ENCODE measurements at places on chromosomes 6 and 20. TPM values are rescaled to one million over a fixed set of nuclear protein-coding genes. Genes with fewer than 3 reads are reported as not detected.

DNA sequence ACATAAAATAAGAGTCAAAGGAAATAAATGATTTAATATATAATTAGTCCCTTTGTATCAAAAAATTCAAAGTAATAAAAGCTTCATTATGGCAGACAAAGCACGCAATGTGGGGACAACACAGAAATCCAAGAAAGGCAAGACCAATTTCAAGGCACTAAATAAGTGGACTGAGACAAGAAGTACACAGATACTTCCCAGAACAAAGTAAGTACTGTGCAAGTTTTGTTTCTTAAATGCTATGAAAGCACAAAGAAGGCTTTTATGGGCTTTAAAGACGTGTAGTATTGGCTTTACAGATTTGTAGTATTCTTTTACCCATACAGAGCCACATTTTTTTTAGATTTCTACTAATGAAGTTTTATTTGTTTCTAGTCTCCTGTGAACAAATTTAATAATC is 174.6 kb downstream of the TRDN start:
- no peak overlapping the region for H3K4me3 ChIP-seq
- H3K36me3 ChIP-seq = no peaks in the 10 kb centered on the region
- no peak for DNase-seq
- no peaks in the 10 kb centered on the region for H3K4me1 ChIP-seq

GRCh38 chr20:18224968-18225568 is 63.3 kb upstream of the ZNF133 start:
- no peak for DNase-seq
- H3K36me3 ChIP-seq = no peaks in the 10 kb centered on the region
- H3K4me3 ChIP-seq = no peak overlapping the region
- H3K27me3 ChIP-seq = peaks cover 8% of the 10 kb centered on the region

GRCh38 chr6:170305805-170306323 is 694 bp upstream of the FAM120B start:
- H3K27me3 ChIP-seq = no peaks in the 10 kb centered on the region
- H3K4me3 ChIP-seq = peak overlapping the region; percentile 70
- H3K4me1 ChIP-seq = peaks cover 22% of the 10 kb centered on the region

GRCh38 chr6:8391934-8392333 is 43.4 kb downstream of the SLC35B3 start:
- no peak overlapping the region for H3K4me3 ChIP-seq
- H3K36me3 ChIP-seq = no peaks in the 10 kb centered on the region
- H3K27ac ChIP-seq = no peak overlapping the region
- DNase-seq = no peak

Gene GHRH
- not detected for polyA plus RNA-seq

GRCh38 chr6:142223938-142224337 is 76.9 kb downstream of the VTA1 start:
- no peak overlapping the region for H3K4me3 ChIP-seq
- H3K36me3 ChIP-seq = peaks cover 6% of the 10 kb centered on the region
- H3K4me1 ChIP-seq = no peaks in the 10 kb centered on the region
- H3K27me3 ChIP-seq = no peaks in the 10 kb centered on the region

DNA sequence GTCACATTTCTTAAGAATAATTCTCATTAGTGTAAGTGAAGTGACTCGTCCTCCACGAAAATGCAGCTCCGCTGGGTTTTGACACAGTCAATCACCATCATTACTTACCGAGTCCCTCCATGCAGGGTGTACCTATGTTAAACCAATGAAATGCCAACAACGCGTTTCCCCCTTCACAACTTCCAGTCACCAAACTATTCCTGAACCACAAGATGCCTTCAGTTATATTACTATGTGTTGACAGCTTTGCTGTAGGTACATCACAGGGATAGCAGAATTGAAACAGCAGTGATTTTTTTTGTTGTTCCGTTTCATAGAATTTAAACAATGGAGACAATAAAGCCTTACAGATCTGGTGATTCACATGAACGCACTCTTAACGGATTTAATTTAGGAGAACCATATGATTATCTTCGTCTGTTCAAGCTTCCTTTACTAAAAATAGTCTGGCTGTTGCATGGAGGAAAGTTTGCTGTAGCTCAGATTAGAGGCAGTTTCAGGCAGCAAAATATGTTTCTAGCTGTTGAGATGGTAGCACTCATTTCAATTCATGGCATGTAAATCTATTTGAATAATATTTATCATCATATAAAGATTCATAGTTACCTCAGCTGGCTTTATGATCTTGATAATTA is 652.8 kb downstream of the PRKN start:
- H3K4me1 ChIP-seq = no peaks in the 10 kb centered on the region
- H3K36me3 ChIP-seq = no peaks in the 10 kb centered on the region
- no peaks in the 10 kb centered on the region for H3K27me3 ChIP-seq

- H3K27me3 ChIP-seq = peaks cover 33% of the 10 kb centered on the region
- no peaks in the 10 kb centered on the region for H3K4me1 ChIP-seq
- H3K36me3 ChIP-seq = no peaks in the 10 kb centered on the region
- H3K4me3 ChIP-seq = no peak overlapping the region
- no peak for DNase-seq
Measured at GRCh38 chr20:44433751-44434538, 41.7 kb upstream of the TTPAL start.

GRCh38 chr20:59235226-59235625 is 65.2 kb upstream of the EDN3 start:
- H3K4me3 ChIP-seq = no peak overlapping the region
- H3K4me1 ChIP-seq = no peaks in the 10 kb centered on the region
- no peak overlapping the region for H3K27ac ChIP-seq

Gene OR5V1
- not detected for polyA plus RNA-seq

DNA sequence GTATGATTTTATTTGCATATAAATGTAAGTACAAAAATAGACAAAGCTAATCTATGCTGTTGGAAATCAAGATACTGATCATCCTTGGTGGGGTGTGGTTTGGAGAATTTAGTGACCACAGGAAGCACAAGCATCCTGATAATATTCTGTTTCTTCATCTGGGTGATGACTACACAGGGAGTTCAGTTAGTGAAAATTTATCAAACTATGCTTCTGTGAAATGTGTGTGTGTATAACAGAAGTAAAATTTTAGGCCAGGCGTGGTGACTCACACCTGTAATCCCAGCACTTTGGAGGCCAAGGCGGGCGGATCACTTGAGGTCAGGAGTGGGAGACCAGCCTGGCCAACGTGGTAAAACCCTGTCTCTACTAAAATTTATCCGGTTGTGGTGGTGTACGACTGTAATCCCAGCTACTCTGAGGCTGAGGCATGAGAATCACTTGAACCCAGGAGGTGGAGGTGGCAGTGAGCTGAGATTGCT is 20.6 kb downstream of the ENPP3 start:
- no peak overlapping the region for H3K4me3 ChIP-seq
- H3K36me3 ChIP-seq = peaks cover 37% of the 10 kb centered on the region
- H3K4me1 ChIP-seq = peaks cover 30% of the 10 kb centered on the region
- peak overlapping the region; percentile 9 for H3K27ac ChIP-seq

GRCh38 chr6:119035459-119035858 is 43.0 kb downstream of the FAM184A start:
- H3K27ac ChIP-seq = no peak overlapping the region
- no peaks in the 10 kb centered on the region for H3K4me1 ChIP-seq
- peak; percentile 63 for DNase-seq
- H3K27me3 ChIP-seq = no peaks in the 10 kb centered on the region
- H3K4me3 ChIP-seq = no peak overlapping the region

- peaks cover 8% of the 10 kb centered on the region for H3K27me3 ChIP-seq
- H3K27ac ChIP-seq = no peak overlapping the region
- no peak overlapping the region for H3K4me3 ChIP-seq
- peak; percentile 11 for DNase-seq
- no peaks in the 10 kb centered on the region for H3K36me3 ChIP-seq
Measured at GRCh38 chr6:109799664-109800063, 108.6 kb downstream of the FIG4 start.

Gene DEFB132
- polyA plus RNA-seq = not detected

Gene TRAM2
- 10.3 TPM for polyA plus RNA-seq

- H3K4me3 ChIP-seq = no peak overlapping the region
- H3K4me1 ChIP-seq = no peaks in the 10 kb centered on the region
- H3K27ac ChIP-seq = no peak overlapping the region
Measured at GRCh38 chr6:25027221-25027916, 91.6 kb upstream of the RIPOR2 start.

- H3K27me3 ChIP-seq = peaks cover 3% of the 10 kb centered on the region
- no peak for DNase-seq
- no peak overlapping the region for H3K4me3 ChIP-seq
- no peak overlapping the region for H3K27ac ChIP-seq
Measured at GRCh38 chr6:21764989-21765388, 171.4 kb downstream of the SOX4 start.

GRCh38 chr6:149864578-149865535 is 698 bp upstream of the LRP11 start:
- DNase-seq = peak; percentile 68
- H3K36me3 ChIP-seq = no peaks in the 10 kb centered on the region
- H3K4me3 ChIP-seq = peak overlapping the region; percentile 59
- H3K4me1 ChIP-seq = peaks cover 54% of the 10 kb centered on the region
- H3K27me3 ChIP-seq = no peaks in the 10 kb centered on the region
- no peak overlapping the region for H3K27ac ChIP-seq

GRCh38 chr6:23013776-23014175 is 444.4 kb downstream of the HDGFL1 start:
- DNase-seq = no peak
- no peaks in the 10 kb centered on the region for H3K36me3 ChIP-seq
- no peaks in the 10 kb centered on the region for H3K4me1 ChIP-seq
- no peak overlapping the region for H3K27ac ChIP-seq
- no peak overlapping the region for H3K4me3 ChIP-seq

DNA sequence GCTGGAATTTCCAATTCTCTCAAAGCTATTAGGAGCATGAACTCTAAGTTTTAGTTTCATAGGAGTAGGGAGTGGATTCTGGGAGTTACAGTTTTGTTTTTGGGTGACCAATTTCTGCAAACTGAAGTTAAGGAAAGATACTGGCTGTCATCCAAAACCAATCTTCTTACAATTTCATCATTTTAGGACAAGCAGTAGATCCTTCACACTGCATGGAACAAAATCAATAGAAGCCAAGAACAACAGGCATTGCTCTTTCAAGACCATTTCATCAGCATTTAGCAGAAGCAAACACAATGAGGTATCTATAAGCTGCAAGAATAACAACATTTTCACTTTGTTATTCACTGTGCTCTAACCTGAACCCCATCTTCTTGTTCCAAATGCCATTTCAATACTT is 173.0 kb downstream of the GMDS start:
- no peaks in the 10 kb centered on the region for H3K4me1 ChIP-seq
- H3K4me3 ChIP-seq = no peak overlapping the region
- no peaks in the 10 kb centered on the region for H3K36me3 ChIP-seq
- no peak overlapping the region for H3K27ac ChIP-seq
- H3K27me3 ChIP-seq = no peaks in the 10 kb centered on the region

DNA sequence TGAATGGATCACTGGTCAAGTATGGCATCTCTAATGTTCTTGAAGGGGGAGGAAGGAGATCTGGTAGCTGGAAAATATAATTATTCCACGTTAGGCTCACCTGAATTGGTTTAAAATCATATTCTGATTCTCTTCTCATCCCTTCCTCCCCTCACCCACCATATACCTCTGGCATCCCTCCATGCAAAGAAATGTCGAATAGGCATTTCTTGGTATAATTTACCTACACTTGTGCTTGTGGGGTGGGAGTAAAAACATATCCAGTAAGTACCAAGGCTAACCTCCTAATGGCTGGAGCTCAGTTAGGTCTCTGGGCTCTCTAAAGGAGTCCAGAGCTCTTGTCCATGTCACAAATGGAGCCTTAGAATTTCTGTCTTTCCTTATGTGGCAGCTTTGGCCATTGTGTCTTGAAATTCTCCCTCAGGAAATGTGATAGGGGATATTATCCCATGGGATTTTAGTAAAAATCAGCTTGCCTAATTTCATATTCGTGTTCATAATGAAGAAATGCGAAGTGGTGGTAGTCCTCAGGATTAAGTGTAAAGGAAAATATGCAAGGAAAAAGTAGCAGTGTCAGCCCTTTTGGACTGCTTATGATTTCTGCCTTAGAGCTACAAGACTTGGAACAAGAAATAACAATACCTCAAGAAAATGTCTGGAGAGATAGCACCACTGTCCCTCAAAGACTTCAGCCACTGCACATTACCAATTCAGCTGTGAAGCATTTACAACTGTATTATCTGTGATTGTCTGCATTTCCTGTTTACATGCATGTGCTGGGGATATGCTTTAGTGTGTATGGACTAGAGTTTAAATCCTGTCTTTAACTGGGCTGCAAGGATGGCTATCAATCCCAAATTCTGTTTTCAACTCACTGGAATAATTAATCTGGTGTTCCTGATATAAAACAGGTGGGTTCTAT is 12.3 kb downstream of the TAF11 start:
- peak overlapping the region; percentile 5 for H3K27ac ChIP-seq
- H3K4me1 ChIP-seq = no peaks in the 10 kb centered on the region
- no peaks in the 10 kb centered on the region for H3K27me3 ChIP-seq
- peaks cover 95% of the 10 kb centered on the region for H3K36me3 ChIP-seq
- H3K4me3 ChIP-seq = no peak overlapping the region

Gene DNAJC5
- 26.3 TPM for polyA plus RNA-seq

- H3K4me1 ChIP-seq = no peaks in the 10 kb centered on the region
- H3K27ac ChIP-seq = no peak overlapping the region
- DNase-seq = peak; percentile 27
- peaks cover 21% of the 10 kb centered on the region for H3K27me3 ChIP-seq
- H3K36me3 ChIP-seq = no peaks in the 10 kb centered on the region
Measured at GRCh38 chr6:815348-815738, 122.4 kb upstream of the EXOC2 start.

GRCh38 chr6:141829566-141830360 is 303.0 kb upstream of the GJE1 start:
- H3K27me3 ChIP-seq = no peaks in the 10 kb centered on the region
- no peaks in the 10 kb centered on the region for H3K4me1 ChIP-seq
- H3K36me3 ChIP-seq = no peaks in the 10 kb centered on the region
- no peak for DNase-seq

DNA sequence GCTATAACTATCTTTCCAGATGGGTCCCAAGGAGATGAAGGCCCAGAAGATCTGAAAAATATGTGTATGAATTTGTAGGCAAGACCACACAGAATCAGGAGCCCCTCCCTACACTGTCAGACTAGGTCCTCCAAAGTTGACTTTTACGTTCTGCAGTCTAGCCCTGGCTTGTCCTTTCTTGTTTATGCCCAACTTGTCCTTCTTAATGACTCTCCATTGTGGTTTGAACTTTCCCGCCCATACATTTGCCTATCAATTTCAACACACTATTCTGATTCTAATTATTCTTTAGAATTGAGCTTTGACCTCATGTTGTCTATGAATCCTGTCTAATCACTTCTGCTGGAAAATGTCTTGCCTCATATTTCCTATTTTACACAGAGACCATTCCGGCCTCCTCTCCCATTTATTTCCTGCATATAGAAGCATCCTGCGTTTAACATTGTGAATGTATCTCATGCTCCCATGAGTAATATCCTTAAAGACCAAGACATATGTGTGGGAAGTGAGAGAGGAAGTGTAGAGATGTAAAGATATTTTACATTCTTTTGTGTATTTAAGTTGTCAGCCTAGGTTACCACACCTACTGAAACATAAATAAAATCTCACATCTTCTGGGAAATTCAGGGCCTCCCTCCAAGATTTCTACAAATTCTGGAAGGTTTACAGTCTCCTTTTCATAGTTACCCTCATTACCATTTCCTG is 348.3 kb downstream of the BCKDHB start:
- no peaks in the 10 kb centered on the region for H3K36me3 ChIP-seq
- no peak overlapping the region for H3K4me3 ChIP-seq
- H3K27ac ChIP-seq = no peak overlapping the region
- no peaks in the 10 kb centered on the region for H3K4me1 ChIP-seq
- DNase-seq = no peak
- H3K27me3 ChIP-seq = no peaks in the 10 kb centered on the region

Measured in K562 (cell line).